Panc1 (cell line): ENCODE measurements at places on chromosomes 3 and 15.
A peak's percentile ranks its signal among the peaks of the same experiment; 100 is the strongest.

DNA sequence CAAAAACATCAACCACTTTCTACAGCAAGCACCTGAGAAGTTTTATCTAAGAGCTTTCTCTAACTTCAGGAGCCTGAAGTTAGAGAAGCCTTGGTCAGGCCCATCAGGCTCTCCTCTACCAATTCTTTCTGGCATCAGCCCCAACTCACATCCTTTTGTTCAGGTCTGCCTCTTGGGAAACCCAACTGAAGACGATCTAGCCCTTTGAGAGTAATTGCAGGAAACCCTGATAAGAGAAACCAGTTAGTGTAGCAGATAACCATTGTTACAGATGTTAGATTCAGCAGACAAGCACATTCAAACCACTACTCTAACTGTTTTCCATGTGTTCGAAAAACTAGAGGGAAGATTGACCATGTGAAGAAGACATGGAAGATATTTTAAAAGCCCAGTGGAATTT is 27.0 kb upstream of the DYNC1LI1 start:
- no peak for DNase-seq

DNA sequence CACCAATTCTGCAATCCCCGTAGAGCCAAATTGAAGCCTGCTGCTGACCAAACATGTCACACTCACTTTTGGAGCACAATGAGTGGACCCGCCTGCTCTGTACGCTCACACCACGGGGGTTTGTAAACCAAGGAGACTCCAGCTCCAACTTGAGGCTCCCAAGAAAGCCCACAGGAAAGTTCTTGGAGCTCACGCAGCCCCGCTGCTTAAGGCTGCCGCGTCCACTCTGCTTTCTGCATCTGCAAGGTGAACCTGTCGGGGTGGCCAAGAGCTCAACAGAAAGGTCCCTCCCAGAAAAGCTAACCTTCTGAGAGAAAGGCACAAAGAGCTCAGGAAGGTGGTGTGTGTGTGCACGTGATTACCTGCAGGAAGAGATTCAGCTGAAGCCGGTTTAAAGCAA is 94.9 kb downstream of the PCSK6 start:
- no peak for DNase-seq

- DNase-seq = peak; percentile 69
These were observed 21.2 kb downstream of the IGSF10 start for GRCh38 chr3:151439652-151440125.

GRCh38 chr3:87805670-87806069 is 253.1 kb downstream of the CGGBP1 start:
- no peak for DNase-seq

DNA sequence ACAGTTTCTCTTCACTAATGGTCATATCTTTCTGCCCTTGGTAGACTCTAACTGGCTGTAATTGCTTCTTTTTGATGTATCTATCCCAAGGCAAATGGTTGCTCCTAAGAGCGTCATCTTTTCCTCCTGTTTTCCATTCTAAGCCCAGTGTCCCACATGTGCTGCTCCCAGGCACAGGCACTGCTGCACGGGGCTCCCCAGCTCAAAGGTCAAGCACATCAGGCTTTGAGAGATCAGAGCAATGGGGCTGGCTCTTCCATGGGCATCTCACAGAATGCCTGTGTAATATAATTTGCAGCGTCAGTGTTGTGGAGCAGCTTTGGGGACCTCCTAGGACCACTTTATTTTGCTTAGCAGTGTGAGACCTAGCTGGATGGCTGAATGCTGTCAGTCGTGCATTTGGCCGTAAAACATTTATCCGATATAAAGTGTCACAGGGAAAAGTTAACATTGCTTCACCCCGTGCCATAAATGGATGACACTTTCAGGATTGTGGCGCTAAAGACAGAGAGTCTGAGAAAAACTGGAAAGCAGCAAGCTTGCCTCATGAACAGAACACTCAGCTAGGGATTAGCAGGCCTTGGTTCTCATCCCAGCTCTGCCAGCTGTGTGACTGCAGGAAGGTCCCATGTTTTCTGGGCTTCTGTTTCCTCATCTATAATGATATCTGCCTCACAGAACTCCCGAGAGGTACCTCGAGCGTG is 277.5 kb upstream of the TBL1XR1 start:
- no peak for DNase-seq

GRCh38 chr15:74108111-74108510 is 22.3 kb upstream of the ISLR2 start:
- no peak for DNase-seq

DNA sequence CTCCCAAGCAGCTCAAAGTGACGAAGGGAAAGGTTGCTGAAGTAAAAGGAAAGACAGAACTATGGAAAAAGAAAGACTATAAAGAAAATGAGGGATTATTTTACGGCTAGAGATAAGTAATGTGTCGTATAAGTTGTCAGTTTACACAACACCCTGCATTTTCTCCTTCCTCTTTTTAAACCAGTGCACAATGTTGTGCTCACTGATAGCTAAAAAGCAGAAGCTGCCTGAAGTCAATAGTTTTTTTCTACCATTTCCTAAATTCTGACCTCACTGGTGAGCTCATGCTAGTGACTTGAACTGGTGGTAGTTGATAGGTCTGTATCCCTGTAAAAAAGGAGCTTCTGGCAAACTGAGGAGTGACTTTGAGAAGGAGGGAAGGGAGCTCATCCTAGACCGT is 368.6 kb upstream of the GBE1 start:
- DNase-seq = no peak

DNA sequence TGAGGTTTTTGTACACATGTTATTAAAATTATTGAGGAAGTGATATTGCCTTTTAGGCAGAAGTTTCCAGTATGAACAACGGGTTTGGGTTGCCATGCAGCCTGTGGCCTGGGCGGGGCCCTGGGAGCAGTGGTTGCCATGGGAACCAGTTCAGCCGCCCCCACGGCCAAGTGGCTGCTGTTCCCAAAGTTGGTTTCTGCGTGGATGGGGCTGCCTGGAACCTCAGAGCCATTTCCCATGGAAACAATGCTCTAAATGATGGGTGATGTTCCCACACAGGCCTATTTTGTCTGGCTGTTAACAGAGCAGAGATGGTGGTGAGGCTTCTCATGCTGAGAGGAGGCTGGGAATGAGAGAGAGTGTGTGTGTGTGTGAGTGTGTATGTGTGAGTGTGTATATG is 19.5 kb downstream of the MRAS start:
- no peak for DNase-seq

GRCh38 chr3:111284503-111285183 is 213.0 kb downstream of the NECTIN3 start:
- no peak for DNase-seq

DNA sequence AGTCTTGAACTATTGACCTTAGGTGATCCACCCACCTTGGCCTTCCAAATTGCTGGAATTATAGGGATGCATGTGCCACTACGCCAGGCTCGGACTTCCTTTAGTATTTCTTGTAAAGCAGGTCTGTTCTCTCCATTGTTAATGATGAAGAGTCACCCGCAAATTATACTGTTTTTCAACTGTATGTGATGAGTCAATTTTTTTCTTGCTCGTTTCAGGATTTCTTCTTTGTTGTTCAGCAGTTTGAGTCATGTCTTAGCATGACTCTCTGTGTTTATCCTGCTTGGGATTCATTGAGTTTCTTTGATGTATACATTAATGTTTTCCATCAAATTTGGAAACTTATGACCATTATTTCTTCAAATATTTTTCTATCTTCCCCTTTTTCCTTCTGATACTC is 28.9 kb downstream of the GRAMD1C start:
- DNase-seq = no peak

- no peak for DNase-seq
These were observed 8.6 kb upstream of the SKIC8 start for GRCh38 chr15:78307976-78308375.

- no peak for DNase-seq
These were observed 114.0 kb downstream of the CYP19A1 start for GRCh38 chr15:51224428-51224827.

DNA sequence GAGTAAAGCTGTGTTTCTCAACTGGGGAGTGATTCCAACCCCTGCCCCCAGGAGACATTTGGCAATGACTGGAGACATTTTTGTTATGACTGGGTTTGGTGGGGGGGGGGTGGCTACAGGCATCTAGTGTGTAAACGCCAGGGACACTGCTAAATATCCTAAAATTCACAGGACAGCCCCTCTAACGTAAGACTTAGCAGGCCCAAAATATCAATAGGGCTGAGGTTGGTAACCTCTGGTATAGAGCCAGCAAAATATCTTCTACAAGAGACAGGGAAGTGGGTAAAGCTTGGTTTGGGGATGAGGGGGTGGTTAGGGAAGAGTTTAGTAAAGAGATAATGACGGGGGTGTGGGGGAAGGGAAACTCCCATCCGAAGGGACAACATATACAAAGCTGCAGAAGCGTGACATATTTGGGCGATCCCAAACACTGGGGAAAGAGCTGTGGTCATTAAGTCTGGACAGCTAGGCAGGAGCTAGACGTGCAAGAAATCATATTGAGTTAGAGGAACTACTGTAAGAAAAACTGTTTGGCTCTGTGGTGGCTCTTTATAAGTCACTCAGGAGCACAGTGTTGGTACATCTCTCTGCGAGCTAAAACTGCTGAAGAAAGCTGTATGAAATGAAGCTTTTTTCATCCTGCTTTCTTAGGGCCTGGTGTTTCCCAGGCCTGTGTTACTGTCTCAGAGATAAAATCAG is 697 bp upstream of the TRIM69 start:
- no peak for DNase-seq

DNA sequence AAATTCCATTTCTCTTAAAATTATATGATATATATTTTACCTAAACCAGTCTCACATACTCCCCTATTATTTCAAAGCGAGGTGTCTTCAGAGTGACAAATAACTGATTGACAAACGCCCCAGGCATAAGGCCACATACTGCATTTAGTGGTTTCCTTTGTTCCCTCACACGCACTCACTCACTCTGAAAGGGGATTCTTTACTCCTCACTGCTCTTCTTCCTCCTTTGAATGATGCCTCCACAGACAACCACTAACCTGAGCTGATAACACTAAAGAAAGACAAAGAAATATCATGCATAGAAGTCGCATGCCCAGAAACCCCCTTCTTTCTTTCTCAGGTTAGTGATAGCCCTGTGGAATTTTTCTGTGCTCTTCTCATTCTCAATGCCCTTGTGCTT is 24.1 kb upstream of the BBX start:
- DNase-seq = no peak

GRCh38 chr3:133871368-133872090 is 24.2 kb downstream of the RAB6B start:
- DNase-seq = no peak

DNA sequence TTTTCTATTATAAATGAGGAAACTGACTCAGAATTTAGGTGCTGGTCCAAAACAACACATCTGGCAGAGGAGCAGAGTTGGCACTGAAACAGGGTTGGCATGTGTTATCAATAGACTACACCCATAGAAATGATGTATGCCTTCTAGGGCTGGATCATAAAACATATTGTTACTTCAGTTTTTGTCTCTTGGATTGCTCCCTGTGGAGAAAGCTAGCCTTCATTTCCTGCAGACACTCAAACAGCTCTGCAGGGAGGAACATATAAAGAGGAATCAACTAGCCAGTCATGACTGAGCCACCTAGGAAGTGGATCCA is 507 bp upstream of the MRPL3 start:
- no peak for DNase-seq

GRCh38 chr3:187265461-187265955 is 26.0 kb downstream of the MASP1 start:
- DNase-seq = no peak

GRCh38 chr3:21729331-21729730 is 21.7 kb downstream of the ZNF385D start:
- no peak for DNase-seq

DNA sequence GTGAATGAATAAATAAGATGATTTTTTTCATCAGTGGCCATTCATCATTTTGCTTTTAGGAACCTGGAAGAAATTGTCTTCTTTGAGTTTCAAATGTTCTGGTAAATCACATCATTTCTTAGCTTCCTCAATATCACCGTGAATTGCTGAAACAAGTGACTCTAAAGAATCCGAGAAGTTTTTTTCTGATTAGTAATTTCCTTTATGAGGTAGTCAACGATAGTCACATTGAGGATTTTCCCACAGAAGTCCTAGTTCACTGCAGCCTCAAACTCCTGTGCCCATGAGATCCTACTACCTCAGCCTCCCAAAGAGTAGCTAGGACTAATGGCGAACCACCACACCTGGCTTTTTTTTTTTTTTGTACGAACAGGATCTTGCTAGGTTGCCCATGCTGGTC is 3.6 kb upstream of the TMPRSS7 start:
- DNase-seq = no peak

DNA sequence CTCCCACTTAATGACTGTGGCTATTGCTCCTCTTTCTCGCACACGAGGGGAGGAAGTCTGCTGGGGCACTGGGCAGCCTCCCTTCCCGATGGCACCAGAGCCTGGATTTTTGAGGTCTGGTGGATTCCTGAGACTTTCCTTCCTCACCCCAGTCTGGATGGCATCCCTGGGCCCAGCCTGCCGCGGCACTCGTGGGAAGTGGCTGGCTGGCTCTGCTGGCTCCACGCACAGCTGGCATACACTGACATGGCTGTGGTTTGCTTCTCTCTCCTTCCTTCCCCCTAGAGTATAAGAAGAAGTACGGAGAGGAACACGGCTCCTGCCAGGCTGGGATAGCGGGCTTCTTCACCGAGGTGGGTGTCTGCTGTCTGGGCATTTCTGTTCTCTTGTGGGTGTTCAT is 319.8 kb upstream of the LRRFIP2 start:
- DNase-seq = no peak

DNA sequence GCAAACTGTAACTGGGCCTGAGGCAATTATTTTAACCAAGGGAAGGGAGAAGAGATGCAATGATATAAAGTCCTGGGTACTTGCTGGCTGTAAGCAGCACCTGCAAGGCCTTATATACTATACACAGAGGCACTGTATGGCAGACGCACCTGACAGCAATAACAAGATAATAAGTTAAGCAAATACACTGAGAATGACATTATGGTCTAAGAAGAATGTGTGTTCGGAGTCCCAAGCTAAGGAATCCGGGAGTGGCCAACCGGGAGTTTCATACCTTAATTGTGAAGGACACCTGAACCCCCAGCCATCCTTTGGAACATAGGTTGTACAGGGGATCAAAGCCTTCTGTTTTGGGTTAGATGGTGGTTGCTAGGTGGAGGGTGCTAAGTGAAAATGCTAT is 13.7 kb downstream of the FAM240A start:
- DNase-seq = no peak

DNA sequence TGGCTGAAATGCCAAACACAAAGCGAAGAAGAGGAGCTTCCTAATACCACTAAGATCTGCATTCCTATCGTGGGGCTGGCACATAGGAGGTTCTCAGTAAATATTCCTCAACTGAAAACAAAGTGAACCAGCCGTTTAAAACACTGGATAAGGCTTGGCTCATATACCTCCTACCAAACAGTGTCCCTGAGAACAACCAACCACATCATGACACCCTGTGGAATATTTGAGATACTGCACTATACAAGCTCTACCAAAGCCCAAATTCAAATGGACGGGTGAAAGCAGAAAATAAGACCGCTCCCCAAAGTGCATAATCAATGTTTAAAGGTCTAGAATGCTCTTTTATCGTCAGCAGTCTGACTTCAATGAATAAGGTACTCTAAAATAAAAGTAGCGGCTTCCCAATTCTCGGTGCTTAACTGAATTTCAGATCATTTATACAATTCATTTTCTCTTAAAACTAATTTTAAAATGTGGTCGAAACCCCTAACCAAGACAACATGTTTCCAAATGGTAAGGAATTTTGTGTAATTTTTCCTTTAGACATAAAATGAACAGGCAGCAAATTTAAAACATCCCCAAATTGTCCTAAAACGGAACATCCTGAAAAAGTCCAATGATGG is 425.8 kb downstream of the ERC2 start:
- DNase-seq = peak; percentile 13

- DNase-seq = no peak
These were observed 16.1 kb downstream of the ZNF80 start for GRCh38 chr3:114221165-114221880.

- no peak for DNase-seq
These were observed 42.8 kb downstream of the TLE3 start for GRCh38 chr15:70054884-70055387.

GRCh38 chr3:40162616-40163015 is 146.9 kb upstream of the EIF1B start:
- no peak for DNase-seq
